ENCODE measurements at places on chromosomes 12 and 14. TPM values are rescaled to one million over a fixed set of nuclear protein-coding genes. Genes with fewer than 3 reads are reported as not detected.

GRCh38 chr12:31008241-31008761 is 65.4 kb upstream of the DDX11 start:
- H3K27ac ChIP-seq: no peak overlapping the region
- no peak for DNase-seq
- H3K27me3 ChIP-seq: no peaks in the 10 kb centered on the region
- no peaks in the 10 kb centered on the region for H3K4me1 ChIP-seq
- H3K4me3 ChIP-seq: no peak overlapping the region

- no peaks in the 10 kb centered on the region for H3K27me3 ChIP-seq
- peaks cover 31% of the 10 kb centered on the region for H3K4me1 ChIP-seq
- H3K27ac ChIP-seq: no peak overlapping the region
- H3K36me3 ChIP-seq: peaks cover 10% of the 10 kb centered on the region
Measured at GRCh38 chr14:71384007-71384845, 477.0 kb downstream of the PCNX1 start.

GRCh38 chr12:119920064-119920463 is 42.9 kb upstream of the CIT start:
- no peak overlapping the region for H3K4me3 ChIP-seq
- H3K27ac ChIP-seq: no peak overlapping the region
- H3K4me1 ChIP-seq: no peaks in the 10 kb centered on the region
- DNase-seq: no peak
- peaks cover 2% of the 10 kb centered on the region for H3K27me3 ChIP-seq

- H3K36me3 ChIP-seq: no peaks in the 10 kb centered on the region
- H3K27me3 ChIP-seq: peaks cover 53% of the 10 kb centered on the region
- H3K4me1 ChIP-seq: peaks cover 7% of the 10 kb centered on the region
- H3K4me3 ChIP-seq: peak overlapping the region; percentile 80
Measured at GRCh38 chr12:67067453-67068203, 201.5 kb upstream of the CAND1 start.

GRCh38 chr14:89304972-89305703 is 111.9 kb downstream of the FOXN3 start:
- H3K27ac ChIP-seq: peak overlapping the region; percentile 90
- peak overlapping the region; percentile 68 for H3K4me3 ChIP-seq
- H3K36me3 ChIP-seq: peaks cover 32% of the 10 kb centered on the region
- DNase-seq: peak; percentile 42
- H3K27me3 ChIP-seq: no peaks in the 10 kb centered on the region
- H3K4me1 ChIP-seq: peaks cover 56% of the 10 kb centered on the region

DNA sequence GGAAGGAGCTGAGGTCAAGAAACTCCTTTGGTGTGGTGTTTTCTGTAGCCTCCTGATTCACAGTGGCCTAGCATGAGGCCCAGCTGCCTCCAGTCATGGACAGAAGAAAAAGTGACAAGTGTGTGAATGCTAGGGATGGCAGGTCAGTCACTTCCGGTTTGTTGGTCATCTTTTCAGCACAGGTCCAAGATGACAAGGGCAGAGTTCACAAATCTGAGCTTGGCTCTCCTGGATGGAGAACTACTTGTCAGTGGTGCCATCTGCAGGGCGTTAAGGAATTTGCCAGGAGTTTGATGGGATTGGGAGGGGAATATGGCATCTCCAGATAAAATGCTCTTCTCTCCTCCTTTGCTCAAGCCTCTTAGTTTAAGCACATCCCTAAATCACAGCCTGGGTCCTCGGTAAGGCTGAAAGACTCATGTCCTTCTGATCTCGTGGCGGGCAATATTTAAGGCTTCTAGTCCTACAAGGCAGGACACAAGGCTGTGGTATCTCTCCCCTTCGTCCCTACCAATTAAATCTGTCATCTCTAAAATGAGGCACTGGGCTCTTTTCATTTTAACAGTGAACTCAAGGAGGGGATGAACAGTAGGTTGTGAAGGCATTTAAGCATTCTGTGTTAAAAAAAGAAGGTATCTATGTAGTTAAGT is 10.0 kb downstream of the TUBA1B start:
- no peaks in the 10 kb centered on the region for H3K36me3 ChIP-seq
- no peak overlapping the region for H3K27ac ChIP-seq
- no peaks in the 10 kb centered on the region for H3K27me3 ChIP-seq
- no peak overlapping the region for H3K4me3 ChIP-seq

GRCh38 chr14:102811254-102811963 is 34.2 kb downstream of the TRAF3 start:
- peaks cover 64% of the 10 kb centered on the region for H3K4me1 ChIP-seq
- no peak overlapping the region for H3K4me3 ChIP-seq
- DNase-seq: no peak
- no peaks in the 10 kb centered on the region for H3K27me3 ChIP-seq
- no peak overlapping the region for H3K27ac ChIP-seq

KLHL33 gene
- total RNA-seq: 0.54 TPM

MDGA2 gene
- not detected for total RNA-seq

TDP1 gene
- 103 TPM for total RNA-seq

CLEC9A gene
- not detected for total RNA-seq
